ENCODE measurements at places on chromosomes 5 and 9. TPM values are rescaled to one million over a fixed set of nuclear protein-coding genes. Genes with fewer than 3 reads are reported as not detected.

- ATAC-seq = no peak
These were observed 85.4 kb downstream of the CAAP1 start for GRCh38 chr9:26807161-26807560.

DNA sequence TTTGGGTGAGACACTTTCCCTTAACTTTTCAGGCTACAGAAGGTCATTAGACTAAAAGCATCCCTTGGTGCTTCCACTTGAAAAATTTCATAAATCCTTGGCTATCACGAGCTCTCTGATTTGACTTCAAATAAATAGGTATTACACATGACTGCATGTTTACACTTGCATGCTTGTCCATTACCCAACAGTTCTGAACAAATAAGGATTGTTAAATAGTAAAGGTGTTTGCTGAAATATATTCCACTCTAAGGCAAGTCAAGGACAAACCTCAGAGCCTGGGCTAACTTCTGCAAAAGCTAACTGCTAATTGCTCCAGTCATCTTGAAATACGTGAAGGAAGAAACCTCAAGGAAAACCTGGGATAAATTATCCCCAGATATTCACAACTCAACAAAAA lies 14.5 kb downstream of the FBXW2 start:
- no peak for ATAC-seq

CDX1 gene
- not detected for total RNA-seq

GRCh38 chr5:171924493-171925122 lies 81.8 kb downstream of the FBXW11 start:
- no peak for ATAC-seq

DNA sequence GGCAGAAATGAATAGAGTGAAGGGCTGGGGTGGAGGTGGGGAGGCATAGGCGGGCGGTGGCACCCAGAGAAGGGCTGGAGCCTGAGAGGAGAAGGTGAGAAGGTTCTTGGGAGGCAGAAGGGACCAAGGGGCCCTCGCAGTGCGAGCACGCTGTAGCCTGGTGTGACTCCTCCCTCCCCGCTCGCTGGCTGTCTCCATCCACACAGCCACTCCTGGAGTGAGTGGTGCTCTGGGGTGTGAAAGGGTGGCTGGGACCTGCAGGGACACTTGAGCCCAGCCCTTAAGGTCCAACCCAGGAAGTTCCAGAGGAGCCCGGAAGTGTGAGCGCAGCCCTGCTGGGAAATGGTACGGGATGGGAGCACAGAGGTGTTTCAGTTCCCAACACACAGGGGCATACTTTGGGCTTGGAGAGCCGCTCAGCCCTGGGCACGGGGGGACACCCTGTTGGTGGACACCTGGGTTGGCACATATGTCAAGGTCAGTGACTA lies 9.3 kb upstream of the SCGB3A1 start:
- no peak for ATAC-seq

- ATAC-seq = no peak
These were observed 17.8 kb downstream of the IFNA5 start for GRCh38 chr9:21287280-21287679.

GRCh38 chr5:35804841-35805240 lies 51.9 kb upstream of the IL7R start:
- ATAC-seq = no peak

DNA sequence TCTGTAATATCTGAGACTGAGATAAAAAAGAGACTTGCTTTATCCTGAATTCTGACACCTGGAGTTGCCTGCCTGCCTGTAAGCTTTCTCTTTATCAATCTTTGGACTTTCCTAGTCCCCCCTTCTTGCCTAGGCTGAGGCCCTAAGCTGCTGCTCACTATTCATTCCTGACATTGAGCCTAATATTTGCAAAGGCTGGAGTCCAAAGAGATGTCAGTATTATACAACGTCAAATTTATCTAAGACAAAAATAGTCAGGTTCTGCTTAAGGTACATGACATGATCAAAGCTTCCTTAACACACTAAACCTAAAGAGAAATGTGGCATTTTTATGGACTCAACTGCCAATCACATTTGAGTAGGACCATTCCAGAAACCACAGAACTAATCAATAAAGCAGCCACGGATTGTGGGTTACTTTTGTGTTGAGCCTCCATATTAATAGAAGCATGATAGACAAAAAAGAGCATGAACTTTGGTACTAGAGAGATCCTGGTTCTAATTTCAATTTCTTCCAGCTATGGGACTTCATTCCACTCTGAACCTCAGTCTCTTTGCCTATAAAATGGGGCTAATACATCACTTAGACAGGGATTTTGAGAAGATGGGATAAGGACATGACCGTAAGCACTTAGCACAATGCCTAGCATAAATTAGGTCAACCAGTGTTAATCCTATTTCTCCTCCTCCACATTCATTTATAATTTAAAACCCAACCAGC lies 56.1 kb downstream of the IL33 start:
- ATAC-seq = no peak

IFNB1 gene
- total RNA-seq = not detected
